ENCODE measurements at places on chromosomes 12 and 14.
A peak's percentile ranks its signal among the peaks of the same experiment; 100 is the strongest.

- DNase-seq = no peak
Observed at GRCh38 chr14:104638190-104638589, 33.6 kb upstream of the TMEM179 start.

GRCh38 chr12:120474616-120474960 is 5.0 kb upstream of the SRSF9 start:
- no peak for DNase-seq

DNA sequence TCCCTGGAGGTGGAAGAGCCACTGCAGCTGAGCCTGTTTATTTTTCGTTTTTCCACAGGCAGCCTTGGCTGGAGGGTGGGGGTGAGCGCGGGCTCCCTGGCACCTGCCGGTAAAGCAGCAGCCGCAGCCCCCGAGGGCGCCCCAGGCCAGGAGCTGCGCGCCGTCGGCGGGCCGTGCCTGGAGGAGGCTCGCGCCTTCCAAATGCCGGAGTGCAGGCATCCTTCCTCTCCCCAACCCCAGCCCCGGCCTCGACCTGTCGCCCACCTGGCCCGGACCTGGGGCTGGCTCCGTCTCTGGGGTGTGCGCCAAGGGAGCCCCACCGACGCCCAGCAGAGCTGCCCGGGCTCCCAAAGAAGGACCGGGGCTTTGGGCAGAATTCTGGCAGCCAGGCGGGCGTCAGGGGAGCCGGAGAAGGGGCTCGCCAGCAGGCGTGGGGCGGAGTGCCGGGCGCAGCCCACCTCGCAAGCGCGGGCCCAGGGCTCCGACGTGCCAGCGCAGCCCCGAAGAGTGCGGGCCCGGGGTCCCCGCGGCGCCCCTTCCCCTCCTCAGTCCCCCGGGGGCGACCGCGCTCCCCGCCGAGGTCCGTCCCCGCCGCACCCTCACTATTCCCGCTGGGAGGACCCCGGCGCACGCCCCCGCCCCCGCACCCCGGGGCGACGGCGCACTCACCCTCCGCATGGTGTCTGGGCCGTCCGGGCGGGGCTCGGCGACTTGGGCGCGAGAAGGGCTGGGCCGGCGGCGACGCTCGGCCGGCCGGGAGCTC is 130.3 kb downstream of the NDUFA12 start:
- DNase-seq = peak; percentile 46

DNA sequence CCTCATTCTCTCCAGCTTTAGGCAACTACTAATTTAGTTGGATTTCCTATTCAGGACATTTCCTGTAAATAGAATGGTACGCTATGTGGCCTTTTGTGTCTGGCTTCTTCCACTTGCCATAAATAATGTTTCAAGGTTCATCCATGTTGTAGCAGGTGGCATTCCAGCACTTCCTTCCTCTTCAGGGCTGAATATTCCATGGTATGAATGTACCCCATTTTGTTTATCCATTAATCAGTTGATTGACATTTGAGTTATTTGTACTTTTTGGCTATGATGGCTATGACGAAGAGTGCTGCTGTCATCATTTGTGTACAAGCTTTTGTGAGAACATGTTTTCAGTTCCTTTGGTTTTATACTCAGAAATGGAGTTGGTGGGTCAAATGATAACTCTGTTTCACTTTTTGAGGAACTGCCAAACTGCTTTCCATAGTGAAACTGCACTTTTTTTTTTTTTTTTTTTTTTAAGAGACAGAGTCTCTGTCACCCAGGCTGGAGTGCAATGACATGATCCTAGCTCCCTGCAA is 6.5 kb upstream of the CDK2AP1 start:
- no peak for DNase-seq

- no peak for DNase-seq
Observed at GRCh38 chr12:22765421-22766130, 140.6 kb downstream of the ETNK1 start.

DNA sequence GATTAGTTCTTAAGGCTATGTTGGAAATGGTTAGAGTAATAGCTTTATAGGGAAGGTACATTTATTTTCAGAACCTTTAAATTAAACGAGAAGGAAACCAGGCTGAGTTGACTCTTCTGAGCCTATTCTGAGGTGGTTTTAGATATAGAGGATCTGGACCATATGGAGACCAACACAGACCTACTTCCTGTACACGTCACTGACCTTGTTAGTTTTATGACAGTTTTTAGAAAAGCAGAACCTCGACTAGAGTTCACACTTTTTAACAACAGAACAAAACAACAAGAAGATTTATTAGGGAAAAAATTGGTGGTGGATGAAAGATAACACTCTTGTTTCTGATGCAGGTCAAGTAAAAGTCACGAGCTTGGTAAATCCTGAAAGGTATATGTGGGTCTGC is 107.1 kb downstream of the NPAS3 start:
- no peak for DNase-seq

- no peak for DNase-seq
Observed at GRCh38 chr12:83335748-83336147, 649.0 kb downstream of the TMTC2 start.

DNA sequence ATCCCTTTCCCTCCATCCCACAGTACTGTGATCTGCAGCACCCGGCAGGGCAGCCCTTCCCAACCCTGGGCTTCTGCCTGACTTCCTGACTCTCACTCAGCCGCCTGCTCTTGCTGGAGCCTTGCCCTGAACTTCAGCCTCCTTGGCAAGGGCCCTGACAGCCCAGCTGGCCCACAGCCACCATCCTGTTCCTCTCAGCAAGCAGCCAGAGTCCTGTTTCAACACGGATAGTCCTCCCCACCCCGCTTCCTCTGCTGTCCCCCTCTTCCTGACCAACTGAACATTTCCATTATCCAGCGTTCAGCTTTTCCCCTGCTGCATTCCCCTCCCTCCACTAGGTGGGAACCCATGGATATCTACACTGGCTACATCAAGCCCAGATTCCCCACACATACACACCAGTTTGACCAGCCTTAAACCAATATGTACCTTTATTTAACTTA is 74.0 kb upstream of the MDM1 start:
- DNase-seq = peak; percentile 11

DNA sequence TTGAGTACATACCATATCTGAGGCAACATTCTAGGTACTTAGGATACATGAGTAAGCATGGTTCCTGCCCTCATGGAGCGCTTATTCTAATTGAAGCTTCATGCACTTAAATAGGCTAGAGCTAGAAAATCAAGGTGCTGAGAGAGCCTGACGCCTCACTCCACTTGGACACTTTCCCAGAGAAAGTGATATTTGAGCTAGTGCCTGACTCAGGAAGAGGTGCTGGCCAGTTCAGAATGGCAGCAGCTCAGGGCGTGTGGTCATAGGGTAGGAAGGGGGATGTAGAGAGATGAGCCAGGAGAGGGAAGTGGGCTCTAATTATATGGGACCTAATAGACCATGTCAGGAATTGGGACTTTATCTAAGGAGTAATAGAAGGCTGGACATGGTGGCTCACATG is 33.3 kb downstream of the TULP3 start:
- DNase-seq = no peak

- no peak for DNase-seq
Observed at GRCh38 chr12:89379148-89379838, 27.0 kb upstream of the DUSP6 start.

DNA sequence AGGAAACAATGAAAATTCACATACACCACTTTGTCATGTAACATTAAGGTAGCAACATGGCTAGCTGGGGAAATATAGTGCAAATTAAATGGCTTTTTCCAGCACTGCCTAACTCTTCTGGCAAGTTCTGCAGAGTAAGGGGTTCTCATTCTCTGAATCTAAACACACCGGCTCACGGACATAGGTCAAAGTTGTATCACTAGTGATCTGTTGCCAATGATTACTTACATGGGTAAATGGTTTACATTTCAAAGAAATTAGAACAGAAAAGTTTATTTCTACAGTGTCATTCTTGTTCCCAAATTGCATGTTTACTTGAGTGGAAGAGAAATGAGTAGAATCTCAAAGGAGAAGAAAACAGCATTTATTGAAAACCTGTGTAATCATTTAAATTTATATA is 381.9 kb downstream of the PRKD1 start:
- no peak for DNase-seq

- no peak for DNase-seq
Observed at GRCh38 chr14:99463974-99464373, 16.7 kb downstream of the SETD3 start.

DNA sequence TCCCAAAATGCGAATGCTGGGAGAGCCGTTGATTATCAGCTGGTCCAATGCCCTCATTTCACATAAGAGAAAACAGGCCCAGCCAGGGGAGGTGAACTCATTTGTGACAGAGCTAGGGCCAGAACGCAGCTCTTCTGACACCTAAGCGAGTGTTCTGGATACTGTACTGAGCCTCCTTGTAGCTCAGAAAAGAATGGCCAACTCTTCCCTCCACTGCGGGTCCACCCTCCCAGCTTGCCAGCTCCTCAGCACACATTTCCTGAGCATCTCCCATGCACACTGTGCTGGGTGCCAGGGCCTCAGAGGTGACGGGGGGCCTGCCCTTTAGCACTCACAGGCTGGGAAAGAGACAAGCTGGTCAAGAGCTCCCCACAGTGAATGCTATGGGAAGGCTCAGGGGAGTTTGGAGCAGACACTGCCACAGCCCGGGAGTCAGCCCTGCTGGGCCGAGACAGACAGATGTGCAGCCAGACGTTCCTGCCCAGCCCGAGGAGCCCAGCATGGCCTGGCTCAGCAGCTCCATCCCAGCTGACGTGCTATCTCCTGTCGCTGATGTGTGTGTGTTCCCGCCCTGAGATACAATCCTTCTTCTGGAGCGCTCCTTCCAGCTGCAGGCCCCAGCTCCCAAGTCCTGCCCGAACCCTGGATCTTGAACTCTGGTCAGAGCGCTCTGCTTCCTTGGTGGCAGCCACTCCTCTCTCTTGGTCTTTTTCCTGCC is 3.5 kb downstream of the CMTM5 start:
- DNase-seq = no peak

DNA sequence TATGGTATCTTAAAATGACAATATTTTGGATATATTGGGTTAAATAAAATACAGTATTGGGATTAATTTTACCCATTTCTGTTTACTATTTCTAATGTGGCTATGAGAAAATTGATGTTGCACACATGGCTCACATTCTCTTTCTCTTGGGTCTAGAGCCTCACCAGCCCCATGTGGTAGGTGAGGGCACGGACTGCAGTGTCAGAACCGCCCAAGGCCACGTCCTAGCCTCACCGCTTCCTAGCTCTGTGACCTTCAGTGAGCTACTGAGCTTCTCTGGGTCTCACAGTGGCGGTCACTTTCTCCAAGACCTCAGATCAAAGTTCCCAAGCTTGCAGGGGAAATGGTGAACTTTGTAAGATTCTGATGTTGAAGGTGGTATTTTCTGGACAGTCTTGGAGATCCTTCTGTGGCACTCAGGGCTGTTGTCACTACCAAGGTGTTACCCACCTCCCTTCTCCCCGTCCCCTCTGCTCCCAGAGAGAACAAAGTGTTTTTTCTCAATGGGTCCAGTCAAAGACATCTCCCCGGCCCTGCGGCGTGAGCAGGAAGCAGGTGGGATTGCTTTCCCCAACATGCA is 87.6 kb downstream of the RIN3 start:
- no peak for DNase-seq

DNA sequence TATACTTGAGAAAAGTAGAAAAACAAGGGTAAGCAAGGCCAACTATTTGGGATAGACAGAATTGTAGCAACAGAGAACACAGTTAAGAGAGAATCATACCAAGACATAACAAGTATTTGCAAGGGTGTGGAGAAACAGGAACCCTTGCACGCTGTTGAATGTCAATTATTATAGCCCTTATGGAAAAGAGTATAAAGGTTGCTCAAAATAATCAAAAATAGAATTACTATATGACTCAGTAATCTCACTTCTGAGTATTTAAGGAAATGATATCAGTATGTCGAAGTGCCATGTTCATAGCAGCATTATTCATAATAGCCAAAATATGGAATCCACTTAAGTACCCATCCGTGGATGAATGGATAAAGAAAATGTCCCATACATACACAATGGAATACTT is 193.3 kb downstream of the PHLDA1 start:
- DNase-seq = no peak

- DNase-seq = no peak
Observed at GRCh38 chr12:75479963-75480461, 543 bp upstream of the GLIPR1 start.

- DNase-seq = peak; percentile 43
Observed at GRCh38 chr14:99320105-99320572, 48.1 kb upstream of the BCL11B start.

All from NCI-H1105 treated with DMSO at 0.1 percent for 48 hours (cell line).